ENCODE measurements at places on chromosomes 2 and 18.
A peak's percentile ranks its signal among the peaks of the same experiment; 100 is the strongest.

DNA sequence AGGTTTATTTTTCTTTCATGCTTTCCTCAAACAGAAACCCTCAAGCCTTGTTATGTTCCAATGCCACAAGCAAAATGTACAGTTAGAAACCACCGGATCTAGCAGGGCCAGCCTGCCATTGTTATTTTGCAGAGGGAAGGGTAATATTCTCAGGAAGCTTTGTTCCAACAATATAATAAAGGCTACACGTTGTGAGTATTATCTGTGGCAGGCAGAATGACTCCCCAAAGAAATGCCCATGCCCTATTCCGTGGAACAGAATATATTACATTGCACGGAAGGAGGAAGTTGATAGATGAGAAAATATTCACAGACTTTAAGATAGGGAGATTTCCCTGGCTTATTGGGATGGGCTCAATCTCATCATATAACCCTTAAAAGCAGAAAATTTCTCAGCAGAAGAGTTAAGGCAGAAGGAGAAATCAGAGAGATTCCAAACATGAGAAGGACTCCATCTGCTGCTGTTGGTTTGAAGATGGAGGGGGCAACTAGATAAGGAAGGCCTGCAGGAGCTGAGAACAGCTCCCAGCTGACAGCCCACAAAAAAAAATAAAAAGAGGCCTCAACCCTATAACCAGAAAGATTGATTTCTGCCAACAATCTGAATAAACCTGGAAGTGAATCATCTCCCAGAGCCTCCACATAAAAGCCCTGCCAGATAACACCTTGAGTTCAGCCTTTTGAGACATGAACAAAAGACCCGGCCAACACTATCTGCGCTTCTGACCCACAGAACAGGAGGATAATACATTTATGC lies 466.6 kb downstream of the LPIN1 start:
- no peak for DNase-seq

- DNase-seq: no peak
Observed at GRCh38 chr18:74654638-74655037, 57.0 kb downstream of the ZNF407 start.

GRCh38 chr2:155913356-155913755 lies 419.2 kb downstream of the NR4A2 start:
- DNase-seq: no peak

- DNase-seq: no peak
Observed at GRCh38 chr2:133552821-133553220, 15.4 kb downstream of the NCKAP5 start.

- DNase-seq: no peak
Observed at GRCh38 chr18:51191128-51191717, 6.3 kb downstream of the MEX3C start.

GRCh38 chr2:42047488-42048298 lies at the start of gene PKDCC:
Gene PKDCC (plus strand): TSS chr2:42048021. CDS start chr2:42048200, 179 bp downstream.
- peak; percentile 95 for DNase-seq

All from sigmoid colon (tissue), 7 donors.